ENCODE measurements at places on chromosomes 7 and 10.
A peak's percentile ranks its signal among the peaks of the same experiment; 100 is the strongest.

DNA sequence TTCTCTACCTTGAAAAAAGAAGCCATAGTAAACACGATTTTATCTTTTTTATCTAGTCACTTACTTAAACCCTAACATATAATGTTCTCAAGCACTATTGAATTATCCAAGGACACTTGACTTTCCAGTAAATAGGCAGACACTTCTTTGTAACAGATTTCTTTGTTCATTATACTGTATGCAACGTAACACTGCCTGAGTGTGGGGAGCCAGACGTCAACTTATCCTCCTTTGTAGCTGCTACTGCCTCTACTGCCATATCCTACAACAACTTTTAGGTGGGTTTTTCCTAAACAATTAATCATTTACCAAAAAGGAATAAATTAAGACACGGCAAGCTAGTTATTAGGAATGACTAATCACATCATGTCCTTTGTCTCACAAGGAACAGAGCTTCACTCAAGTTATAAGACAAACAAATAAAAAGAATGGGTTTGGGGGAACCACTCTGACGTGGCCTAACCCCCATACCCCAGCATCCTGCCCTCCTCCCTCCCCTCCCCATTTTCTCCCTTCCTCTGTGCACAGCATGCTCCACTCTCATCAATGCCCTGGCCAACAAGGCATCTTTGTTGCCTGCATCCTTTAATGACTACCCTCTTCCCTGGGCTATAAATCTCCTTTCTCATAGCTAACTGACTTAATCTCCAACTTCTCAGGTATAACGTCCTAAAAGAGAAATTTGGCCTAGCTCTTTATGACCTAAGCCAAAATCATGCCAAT is 43.3 kb downstream of the DOCK4 start:
- DNase-seq: no peak

DNA sequence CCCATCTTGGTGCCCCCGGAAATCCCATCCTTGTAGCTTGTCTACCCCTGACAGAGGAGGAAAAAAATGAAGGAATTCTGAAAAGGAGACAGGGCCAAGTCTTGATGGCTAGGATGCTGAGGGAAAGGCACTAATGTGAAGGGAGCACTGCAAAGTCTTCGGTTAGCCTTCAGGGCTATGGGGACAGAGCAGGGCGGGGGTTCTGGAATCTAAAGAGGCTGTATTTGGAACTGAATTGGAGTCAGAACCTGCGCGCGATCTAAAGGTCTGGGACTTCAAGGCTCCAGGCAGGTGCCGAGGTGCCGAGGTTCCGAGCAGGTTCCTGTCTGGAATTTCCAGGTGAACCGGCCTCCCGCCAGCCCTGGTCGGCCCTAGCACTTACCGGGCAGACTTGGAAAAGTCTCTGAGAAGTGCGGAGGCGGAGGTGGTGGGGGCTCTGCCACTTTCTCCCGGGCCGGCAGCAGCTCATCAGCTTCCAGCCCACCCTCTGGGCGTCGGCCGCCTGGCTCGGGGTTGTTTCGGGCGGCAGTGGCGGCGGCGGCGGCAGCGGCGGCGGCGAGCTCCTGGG is 781 bp downstream of the GBX1 start:
- DNase-seq: no peak

DNA sequence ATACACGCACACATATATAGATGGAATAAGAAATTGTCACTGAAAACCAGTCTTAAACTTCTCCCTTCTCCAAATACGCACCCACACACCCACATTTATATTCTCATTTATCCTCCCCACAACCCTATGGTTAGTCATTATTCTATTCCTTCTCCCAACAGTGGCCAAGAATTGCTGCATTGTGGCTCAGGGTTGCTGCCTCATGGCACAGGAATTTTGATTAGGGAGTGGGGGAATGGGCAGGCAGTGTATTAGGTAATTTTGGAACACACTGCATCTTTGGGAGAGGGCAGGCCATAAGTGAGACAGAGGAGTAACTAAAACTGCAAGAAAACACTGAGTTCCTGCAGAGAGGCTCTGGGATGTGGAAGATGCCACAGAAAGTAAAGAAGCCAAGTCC is 35.7 kb downstream of the NAPEPLD start:
- no peak for DNase-seq

DNA sequence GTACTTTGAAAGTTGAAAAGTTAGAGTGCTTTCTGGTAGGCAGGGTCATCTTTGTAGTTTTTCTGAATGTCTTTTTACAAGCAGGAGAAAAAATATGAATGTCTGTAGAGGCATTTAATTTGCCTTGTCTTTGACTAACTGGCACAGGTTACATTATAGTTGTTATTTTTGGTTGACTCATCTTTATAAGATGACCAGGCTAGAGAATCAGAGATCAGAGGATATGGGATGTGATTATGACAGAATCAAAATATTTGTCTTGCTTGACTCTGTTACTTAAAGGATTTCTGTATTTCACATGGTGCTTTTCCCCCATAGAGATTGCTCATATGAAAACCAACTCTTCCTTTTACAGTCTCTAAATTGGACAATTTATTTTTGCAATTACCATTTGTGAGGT is 2.4 kb downstream of the ZMYND11 start:
- DNase-seq: no peak

DNA sequence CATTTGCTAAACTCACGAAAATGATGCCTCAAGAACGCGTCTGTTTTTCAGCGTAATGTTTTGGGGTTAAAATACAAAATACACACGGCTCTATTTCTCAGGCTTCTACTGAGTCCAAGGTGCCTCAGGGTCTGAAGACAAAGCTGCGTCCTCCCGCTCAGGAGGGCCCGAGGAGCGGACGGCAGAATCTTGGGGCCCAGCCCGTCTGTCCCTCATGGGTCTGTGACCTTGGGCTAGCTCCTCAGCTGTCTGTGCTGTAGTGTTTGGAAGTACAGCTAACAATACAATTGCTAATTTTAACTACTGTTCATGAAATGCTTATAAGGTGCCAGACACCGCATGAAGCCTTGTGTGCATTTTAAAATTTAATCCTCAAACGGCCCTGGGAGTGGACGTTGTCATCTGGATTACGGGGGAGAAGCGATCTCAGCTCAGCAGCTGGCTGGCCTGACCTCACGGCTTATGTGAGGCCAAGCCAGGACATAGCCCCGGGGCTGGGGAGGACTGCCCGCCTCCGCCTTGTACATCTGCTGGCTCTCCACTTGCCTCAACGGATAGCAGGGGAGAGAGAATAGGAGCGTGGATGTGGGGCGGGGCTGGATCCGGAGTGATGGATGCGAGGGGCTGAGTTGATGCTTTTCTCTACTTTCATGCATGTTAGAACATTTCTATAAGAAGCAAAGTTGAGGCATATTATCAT is 357.4 kb downstream of the GLRX3 start:
- no peak for DNase-seq

DNA sequence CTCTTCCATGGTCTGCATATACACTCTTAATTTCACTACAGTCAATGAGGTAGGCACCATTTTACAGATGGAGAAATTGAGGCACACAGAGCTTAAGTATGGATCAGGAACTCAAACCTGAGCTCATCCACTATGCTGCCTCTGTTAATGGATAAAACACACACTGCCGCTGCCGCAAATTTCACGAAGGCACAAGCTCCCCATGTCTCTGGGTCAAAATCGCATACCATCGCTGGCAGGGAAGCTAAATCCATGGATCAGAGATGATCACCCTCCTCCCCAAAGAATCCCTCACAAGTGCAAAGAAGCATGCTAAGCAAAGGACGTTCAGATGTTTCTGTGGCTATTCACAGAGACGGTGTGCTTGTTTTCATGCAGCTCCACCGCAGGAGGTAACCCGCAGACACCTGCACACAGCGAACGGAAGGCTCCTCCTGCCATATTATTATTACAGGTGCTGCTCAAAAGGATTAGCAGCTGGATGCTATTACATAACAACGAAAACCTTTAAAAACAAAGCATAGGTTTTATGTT is 109.3 kb downstream of the UBE2H start:
- no peak for DNase-seq

- peak; percentile 4 for DNase-seq
Observed at GRCh38 chr10:24952143-24952706, at the start of gene PRTFDC1. Gene PRTFDC1 (minus strand): TSS chr10:24952606. CDS start chr10:24952575, 31 bp downstream.

- no peak for DNase-seq
Observed at GRCh38 chr7:137987968-137988367, 13.9 kb downstream of the CREB3L2 start.

DNA sequence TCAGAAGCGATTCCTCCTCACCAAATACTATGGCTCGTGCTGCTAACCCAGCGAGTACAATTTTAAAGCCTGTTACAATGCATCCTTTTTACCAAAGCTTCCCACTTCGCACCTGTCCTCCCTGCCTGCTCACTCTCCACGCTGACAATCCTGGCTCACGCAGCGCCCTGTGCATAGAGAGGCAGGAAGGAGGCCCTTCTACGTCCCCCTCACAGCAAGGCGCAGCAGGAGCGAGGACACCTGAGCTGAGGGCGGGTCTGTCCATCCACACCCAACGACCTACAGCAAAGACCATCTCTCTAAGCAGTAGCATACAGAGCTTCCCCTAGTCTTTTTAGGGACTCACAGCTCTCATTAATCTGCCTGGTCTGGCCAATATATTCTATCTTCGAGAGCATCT is 46.0 kb downstream of the MKI67 start:
- DNase-seq: no peak

GRCh38 chr10:31683682-31684081 is 244.9 kb downstream of the ARHGAP12 start:
- DNase-seq: no peak

- no peak for DNase-seq
Observed at GRCh38 chr10:13491747-13492360, 37.0 kb downstream of the BEND7 start.

Measured in T-helper 22 cell (primary cell).